AG04450 (cell line): ENCODE measurements at places on chromosomes 4 and X. TPM values are rescaled to one million over a fixed set of nuclear protein-coding genes. Genes with fewer than 3 reads are reported as not detected.

DNA sequence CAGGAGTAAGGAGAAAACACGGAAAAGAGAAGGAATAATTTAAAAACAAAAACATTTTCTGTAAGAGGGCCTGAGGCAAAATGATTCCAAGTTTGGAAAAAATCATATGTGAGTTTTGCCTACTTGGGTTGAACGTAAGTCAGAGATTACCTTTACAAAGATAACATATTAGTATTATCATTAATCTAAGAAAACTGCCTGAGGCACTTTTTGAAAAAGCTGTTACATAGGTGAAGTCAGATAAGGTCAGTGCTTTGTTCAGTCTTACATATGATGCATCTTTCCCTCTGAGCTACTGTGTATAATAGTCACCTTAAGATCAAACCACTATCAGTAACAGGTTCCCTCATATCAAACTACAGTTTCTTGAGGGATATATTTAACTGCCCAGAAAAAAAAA, 287.2 kb downstream of the TMA16 start:
- DNase-seq: no peak

GRCh38 chr4:7166237-7166636, 26.1 kb upstream of the SORCS2 start:
- DNase-seq: no peak

Gene PLP1
- polyA plus RNA-seq: 0.41 and 0.47 TPM in 2 replicates

- DNase-seq: no peak
Measured at GRCh38 chrX:13265111-13265510, 54.7 kb downstream of the ATXN3L start.

GRCh38 chr4:101785486-101785885, 5.0 kb upstream of the BANK1 start:
- no peak for DNase-seq
